ENCODE measurements at places on chromosomes 12 and 14.

DNA sequence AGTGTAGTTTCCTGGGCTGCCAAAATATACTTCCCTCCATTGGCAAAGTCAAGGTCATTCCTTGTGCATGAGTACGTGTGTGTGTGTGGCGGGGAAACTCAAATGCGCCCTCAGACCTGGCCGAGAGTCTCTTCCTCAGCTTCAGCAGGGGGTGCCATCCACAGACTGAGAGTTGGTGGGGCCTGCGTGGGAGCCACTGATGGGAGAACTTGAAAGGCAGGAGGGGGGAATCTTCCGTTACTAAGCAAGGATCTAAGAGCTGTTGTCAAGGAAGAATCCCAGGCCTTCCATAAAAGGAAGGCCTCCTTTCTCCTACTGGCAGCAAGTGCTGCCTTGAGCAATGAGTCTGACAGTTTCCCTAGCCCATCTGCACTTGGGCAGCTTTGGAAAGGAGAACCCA lies 274.9 kb downstream of the EMP1 start:
- no peak for DNase-seq

DNA sequence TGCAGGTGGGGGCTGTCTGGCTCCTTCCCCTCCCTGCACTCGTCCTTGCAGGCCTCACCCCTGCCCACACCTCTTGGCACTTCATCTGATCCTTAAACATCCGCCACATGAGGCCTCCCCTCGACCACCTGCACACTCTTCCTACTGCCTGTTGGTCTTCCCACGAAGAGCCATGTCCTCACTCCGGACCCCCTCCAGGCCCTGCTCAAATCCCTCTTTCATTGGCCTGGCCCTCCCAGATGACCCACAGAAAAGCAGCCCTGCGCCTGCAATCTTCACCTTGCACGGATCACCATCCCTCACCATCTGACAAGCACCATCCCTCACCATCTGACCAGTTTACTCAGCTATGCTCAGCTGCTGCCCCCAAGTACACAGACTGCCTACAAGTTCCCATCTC lies 193.6 kb downstream of the BCL11B start:
- no peak for DNase-seq

DNA sequence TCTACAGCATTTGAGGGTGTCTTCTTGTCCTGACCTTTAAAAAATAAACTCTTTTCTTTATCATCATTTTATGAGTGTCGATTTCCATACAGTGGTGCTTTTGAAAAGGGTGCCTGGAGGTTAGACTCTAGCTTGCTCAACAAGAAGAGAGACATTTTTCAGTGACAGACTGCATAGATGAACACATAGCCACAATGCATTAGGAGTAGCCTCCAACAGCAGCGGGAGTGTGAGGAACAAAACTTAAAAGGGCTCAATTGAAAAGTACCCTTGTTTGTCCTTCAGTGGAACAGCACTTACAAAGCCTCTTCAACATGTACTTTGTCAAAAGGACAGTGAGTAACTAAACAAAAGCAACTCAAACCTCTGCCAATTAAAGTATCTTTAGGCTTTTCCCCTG lies 119.3 kb downstream of the SOX5 start:
- no peak for DNase-seq

DNA sequence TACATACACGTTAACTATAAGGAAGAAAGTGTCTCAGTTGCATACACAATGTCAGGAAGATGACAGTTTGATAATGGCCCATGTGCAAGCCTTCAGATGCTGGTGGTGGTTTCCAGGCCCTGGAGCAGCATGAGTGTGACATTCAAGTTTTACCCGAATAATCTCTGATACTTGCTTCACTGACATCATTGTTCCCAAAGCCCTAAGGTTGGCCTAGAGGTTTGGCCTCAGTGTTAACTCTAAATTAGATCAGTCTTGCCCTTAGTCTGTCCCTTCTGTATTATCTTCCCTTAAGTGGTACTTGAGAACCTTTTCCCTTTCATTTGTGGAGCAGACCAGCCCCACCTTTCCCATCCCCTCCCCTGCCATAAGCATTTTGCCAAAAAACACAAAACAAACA lies 24.0 kb upstream of the PDE1B start:
- DNase-seq: no peak

DNA sequence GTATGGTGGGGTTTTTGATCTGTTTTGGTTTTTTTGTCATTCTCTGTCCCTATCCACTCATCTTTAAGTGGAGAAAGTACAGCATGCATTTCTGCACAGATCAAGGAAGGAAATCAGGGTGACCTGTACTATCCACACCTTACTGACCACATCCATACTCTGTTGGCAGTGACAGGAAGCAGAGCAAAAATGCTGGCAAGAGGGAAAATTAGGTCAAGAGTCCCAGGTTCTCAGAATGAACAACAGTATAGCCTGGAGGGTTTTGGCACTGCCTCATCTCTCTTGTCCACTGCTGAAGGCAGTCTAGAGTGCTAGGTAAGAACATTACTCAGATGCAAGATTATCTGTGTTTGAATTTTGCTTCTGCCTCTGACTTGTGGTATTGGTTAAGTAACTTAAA lies 70.7 kb downstream of the TAOK3 start:
- DNase-seq: no peak

- no peak for DNase-seq
Observed at GRCh38 chr12:49548481-49548821, 9.6 kb downstream of the KCNH3 start.

DNA sequence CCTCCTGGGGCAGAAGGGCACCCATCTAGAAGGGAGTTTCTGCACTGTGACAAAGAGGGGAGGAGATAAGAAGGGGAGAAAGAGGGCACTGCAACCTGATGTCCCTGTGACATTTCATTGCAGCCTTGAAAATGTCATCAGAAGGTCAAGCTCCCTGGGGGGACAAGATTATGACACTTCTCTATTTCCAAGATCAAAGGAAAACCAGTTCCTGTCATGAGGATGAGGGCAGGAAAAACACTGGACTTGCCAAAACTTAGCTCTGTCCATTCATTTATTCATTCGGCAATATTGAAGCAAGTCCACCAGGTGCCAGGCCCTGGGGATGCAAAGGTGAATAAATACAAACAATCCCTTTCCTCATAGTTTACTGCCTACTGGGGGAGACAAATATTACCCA lies 138.4 kb upstream of the CDKN3 start:
- no peak for DNase-seq

DNA sequence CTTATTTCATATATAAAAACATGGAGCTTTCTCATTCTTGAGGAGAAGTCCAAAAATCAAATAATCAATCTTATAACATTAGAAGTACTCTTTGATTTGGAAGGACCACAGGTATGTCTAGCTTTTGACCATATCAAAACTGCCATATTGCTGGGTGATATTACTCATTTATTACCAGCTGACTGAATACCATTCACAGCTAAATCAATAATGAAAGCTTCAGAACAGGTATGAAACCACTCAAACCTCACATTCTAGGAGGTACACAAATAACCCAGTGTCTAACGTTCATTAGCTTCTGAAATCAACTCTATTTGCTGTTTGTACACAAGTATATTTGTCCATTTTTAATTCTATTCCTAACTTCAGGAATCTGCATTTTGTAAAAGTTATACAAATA lies 16.8 kb upstream of the CCDC91 start:
- DNase-seq: no peak

DNA sequence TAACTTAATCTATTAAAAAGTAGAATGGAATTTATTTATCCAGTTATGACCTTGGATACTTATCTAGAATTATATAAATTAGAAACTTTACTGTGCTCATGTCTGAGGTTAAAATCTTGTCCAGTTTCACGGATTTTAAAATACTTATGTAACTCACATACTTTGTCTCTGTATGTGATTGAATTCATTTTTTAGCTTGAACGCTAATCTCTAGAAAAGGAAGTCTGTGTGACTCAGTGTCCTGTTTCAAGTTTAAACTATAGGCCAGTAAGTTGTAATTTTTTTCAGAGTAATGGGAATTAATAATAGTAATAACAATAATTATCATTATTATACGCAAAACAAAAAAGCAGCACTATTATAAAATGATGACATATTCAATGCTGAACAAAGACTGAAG lies 168.6 kb downstream of the CPNE8 start:
- no peak for DNase-seq

- DNase-seq: no peak
Observed at GRCh38 chr14:64938972-64939816, 3.4 kb downstream of the GPX2 start.

DNA sequence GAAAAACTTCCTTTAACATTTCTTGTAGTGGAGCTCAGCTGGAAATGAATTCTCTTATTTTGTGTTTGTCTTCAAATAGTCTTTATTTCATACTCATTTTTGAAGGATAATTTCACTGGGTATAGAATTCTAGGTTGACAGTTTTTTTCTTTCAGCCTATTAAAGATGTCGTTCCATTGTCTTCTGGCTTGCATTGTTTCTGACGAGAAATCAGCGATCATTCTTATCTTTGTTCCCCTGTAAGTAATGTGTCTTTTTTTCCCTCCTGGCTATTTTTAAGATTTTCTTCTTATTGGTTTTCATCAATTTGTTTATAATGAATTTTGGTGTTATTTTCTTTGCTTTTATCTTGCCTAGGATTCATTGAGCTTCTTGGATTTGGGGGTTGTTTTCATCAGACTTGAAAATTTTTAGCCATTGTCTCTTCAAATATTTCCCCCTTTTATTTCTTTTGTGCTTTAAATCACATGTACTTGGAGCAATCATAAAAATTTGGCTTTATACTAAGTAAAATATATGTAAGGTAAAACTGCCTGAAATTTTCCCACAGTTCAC lies 89.4 kb downstream of the UNC79 start:
- no peak for DNase-seq

DNA sequence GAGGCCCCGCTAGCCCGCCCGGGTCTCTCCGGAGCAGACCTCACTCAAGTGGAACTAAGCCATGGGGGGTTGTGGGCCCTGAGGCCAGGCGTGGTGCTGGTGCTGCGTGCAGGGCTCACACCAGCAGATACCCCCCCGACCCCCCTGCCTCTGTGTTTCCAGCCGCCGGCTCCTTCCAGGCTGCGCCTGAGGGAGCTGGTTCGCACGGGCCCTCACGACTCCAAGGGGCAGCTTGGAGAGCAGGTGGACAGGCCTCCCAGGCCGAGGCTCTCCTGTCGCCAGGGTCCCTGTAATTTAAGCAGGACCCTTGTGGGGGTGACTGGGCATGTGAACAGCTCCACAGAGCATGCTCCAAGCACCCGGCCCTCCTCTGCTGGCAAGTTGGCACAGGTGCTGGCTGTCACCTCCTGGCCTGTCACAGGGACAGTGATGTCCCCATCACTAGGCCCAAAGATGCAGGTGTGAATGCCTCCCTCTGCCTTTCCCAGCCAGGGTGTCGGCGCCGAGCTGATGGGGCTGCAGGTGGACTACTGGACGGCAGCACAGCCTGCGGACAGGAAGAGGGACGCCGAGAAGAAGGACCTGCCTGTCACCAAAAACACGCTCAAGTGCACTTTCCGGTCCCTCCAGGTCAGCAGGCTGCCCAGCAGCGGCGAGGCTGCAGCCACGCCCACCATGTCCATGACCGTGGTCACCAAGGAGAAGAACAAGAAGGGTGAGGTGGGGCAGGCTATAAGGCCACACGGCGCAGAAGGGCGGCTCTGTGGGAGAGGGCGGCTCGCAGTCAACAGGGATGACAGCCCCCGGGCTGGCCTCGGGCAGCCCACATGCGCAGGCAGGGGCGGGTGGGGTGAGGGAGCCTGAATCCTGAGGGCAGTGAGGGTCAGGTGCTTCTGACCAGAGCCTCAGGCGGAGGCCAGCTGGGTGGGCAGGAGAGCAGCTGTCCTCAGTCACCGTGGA lies 5.9 kb upstream of the TEX22 start:
- no peak for DNase-seq

DNA sequence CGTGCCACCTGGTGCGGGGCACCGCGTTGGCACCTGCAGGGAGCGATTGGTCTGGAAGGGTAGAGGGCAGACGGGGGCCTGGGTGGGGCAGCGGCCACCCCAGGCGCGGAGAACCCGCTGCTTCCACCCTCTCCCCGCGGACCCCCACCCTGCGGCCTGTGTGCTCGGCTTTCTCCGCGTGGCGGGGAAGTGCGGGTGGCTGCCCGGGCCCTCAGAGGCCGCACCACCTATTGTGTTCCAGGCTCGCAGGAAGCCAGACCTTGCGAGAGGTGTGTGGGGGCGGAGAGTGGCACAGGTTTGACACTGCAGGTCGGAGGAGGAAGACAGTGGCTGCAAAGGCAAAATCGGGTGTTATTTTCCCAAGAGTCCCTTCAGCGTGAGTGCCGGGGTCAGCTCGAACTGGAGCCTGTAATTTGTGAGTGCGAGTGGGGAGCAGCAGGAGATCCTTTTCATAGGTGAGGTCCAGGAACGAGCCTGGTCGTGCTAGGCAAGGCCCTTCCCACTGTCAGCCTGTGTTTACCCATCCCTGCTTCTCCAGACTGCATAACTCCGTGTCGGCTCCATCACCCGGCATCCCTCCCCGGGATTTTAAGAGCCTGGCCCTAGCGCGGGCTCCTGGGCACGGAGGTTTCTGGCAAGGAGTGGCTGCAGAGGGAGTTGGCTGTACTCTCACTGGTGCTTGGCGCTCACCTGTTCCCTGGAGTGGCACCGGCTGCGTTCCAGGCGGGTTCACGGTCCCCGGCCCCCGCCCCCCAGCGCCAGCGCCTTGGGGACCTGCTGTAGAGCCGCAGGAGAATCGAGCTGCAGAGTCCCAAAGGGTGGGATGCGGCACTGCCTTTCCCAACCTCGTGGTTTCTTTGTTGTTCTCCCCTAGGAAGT lies 935 bp downstream of the TBC1D30 start:
- DNase-seq: no peak

GRCh38 chr14:33714527-33715226 lies 236.2 kb downstream of the EGLN3 start:
- DNase-seq: no peak

DNA sequence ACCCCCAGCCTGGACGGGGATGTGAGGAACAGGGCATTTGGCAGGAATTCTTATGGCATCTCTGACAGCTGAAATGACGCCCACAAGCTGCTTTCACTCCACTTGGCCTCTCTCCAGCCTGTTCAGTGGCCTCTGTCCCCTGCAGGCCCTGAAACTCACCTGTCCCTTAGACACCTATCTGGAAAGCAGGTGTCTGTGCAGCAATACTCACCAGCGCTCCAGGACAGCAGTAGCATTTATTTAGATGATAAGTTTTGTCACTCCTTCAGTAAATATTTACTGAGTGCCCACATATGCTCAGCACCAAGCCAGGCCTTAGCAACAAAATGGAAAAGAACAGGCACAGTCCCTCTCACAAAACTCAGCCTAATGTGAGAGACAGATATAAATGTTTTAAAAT lies 311.1 kb upstream of the FKBP4 start:
- no peak for DNase-seq

DNA sequence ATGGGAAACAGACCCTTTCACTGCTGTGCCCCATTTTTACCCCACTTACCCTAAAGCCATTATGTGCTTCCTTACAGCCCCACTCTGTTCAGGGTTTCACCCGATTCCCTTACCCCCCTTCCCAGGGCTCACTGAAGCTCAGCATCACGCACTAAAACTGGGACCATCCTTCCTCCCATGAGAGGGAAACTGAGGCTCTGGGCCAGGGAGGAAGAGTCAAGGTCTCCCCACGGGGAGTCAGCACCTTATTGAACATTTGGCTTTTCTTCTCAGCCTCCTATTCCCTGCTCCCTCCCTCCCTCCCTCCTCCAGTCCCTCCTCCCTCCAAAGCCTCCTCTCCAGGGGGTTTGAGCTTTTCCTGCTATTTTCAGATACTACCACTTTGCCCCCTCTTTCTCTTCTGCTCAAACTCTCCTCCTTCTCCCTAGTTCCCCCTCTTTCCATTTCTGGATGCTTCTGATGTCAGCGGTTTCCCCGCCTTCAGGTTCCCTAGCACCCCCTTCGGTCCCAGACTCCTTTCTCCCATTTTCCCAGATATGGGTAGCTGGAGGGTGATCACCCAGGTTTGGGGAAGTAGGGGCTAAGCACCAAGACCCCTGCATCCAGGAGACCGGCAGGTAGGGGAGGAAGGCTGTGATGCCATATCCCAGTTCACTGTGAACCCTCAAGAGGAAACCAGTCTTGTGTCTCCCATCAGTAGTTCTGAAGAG lies 960 bp downstream of the GPR162 start:
- DNase-seq: no peak

Data from right hindlimb (tissue), 1 donor.